Motor neuron (in vitro differentiated cells): ENCODE measurements at places on chromosomes 4 and X.

DNA sequence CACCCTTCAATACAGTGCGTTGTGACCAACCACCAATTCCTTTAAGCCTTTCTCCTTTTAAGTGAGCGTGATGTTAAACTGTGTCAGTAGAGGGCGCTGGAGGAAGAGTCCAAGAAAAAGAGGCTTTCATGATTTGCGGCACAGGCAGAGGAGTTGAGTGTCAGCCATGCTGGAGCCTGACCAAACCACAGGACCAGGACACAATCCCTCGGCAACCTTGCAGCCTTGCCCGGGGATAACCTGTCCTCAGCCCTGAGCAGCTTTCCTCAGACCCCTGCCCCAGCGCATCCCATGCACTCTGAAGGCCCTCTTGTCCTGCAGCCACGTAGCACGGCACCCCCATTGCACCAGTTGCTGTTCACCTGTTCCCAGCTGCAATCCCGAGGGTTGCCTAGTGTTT is 53.5 kb upstream of the SMIM31 start:
- ATAC-seq = no peak

DNA sequence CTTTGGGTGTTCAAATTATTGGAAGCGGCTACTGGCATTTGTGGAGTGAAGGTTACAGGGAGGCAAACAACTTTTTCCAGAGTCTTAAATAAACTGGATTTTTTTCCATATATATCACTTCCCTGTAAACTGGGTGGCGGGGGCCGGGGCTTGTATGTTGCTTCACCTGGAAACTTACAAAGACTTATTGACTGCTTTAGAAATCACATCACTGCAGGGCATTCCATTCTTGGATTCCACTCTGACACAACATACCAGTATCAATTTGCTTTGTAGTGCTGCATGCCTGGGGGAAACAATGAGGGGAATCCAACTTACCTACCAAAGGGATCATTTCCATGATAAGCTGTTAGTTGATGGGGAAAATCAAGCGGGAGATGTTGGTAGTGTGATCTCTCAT is 21.7 kb upstream of the FAM156A start:
- ATAC-seq = peak; percentile 9

DNA sequence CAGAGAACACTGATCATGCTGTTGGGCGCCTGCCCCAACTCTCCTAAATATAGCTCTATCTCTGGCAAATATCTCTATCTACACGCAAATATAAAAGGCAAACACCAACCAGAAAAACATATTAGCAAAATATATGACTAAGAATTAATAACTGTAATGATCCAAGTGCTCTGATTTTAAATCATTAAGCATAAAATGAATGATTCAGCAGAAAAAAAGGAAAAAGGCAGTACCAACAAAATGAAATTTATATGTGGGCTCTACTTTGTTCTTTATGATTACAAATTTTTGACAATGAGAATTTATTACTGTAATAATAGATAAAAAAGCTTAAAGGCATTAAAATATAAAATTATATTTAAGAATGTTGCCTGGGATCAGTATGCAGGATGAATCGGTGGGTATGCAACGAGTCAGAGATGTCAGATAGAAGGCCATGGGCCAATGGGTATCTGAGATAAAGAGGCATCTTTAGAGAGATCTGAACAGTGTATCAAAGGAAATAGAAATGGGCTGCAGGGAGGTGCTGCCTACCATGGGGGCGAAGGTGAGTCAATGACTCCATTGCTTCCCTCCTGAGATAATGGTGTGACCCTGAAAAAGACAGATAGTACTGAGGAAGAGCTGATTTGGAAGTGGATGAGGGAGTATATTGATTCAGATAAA is 234.8 kb downstream of the SCFD2 start:
- no peak for ATAC-seq

DNA sequence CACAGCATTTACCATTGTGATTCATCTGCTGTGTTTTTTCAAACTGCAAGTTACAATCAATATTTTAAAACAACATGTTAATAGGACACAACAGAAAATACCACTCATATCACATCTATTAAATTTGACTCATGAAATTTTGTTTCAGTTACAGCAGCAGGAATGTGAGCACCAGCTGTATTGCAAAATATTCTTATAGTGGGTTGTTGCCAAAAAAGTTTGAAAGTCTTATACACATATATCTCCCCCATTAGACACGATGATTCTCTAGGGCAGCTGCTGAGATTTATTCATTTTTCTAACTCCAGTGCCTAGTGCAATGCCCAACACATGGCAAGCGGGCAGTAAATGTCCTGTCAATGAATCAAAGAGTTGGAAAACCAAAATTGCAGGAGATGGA is 26.6 kb upstream of the NKX3-2 start:
- ATAC-seq = no peak

DNA sequence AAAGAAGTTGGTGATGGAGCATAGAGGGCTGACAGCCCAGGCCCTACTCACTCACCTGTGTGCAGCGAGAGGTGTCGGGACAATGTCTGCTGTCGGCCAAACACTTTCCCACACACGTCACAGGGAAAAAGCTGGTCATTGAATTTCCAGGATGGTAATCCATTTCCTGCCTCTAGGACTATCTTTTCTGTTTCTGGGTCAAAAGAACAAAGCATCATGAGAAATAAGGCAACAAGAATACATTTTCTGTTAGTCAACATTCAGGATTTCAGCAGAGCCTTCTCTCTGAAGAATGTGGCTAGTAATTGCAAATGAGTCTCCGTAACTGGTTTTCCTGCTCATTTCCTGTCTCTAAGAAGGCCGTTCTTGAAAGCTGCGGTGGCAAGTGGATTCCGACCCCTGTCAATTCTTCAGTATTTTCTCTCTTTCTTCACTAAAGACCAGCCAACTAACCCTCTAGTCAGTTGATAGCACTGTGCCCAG is 99.4 kb downstream of the C4orf51 start:
- ATAC-seq = no peak

DNA sequence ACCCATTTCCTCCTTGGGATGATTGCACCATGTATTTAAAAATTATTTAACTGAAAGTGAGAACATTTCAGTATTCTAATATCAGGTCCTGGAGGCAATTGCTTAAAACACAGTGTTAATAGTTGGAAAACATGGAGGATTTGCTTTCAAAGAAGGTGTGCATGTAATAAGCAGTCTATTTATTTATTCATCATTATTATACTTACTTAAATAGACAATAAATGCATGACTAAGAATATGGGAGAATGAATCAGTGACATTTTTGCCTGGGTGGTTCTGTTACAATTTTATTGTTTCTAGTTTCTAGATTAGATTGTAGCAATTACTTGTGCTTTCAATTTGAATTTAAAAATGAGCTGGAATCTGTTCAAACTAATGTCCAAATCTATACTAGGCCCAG is 145.5 kb downstream of the AREG start:
- ATAC-seq = no peak

- no peak for ATAC-seq
Observed at GRCh38 chr4:66235876-66236275, 565.6 kb upstream of the EPHA5 start.

DNA sequence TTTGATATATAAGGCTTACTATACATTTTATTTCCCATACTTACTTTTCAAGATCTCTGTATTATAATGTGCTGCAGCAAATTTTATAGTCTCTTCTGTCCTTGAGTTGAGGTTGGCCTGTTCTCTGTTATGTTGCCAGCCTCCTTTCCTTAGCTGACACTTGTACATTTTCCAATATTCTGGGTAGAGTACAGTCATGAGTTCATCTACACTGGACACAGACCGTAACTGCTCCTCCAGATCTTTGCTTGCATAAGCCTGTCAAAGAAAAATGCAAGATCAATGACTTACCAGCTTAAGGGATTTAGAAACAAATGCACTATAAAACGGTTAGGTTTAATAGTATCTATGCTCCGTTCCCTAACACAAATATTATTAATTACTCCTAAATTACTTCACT is 63.2 kb downstream of the VEGFC start:
- no peak for ATAC-seq

DNA sequence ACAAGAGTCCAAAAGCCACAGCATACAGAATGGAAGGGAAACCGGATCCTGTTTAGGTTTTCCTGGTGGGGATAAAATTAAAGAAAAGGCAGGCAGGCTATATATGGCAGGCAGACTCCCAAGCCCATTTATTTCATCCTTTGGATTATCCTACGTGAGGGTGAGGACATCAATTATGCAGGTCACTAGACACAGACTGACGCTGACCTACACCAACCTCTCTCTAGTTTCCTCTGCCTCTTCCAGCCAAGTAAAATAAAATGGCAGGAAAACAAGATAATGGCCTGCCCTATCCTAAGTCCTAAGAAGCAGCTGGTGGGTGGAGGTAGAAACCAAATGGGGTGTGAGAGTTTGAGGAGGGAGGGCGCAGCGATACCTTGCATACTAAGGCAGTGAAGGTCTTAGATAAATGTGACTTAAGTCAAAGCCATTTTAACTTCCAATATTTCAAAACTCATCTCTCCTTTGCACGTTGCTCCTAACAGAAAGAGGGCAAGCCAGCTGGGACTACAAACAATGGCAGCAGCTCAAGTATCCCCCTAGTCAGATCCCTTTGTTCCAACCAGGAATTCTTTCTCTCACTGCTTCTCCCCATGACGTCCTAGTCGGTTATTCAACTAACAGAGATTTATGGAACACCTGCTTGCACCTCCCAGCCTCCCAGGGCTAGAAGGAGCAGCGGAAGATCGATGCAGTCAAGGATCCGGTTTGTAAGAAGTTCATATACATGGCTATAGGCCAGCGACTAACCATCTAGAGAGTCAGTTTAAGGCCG is 72.8 kb downstream of the IRF2 start:
- ATAC-seq = no peak

GRCh38 chr4:54723220-54723619 is 65.5 kb downstream of the KIT start:
- ATAC-seq = no peak

GRCh38 chrX:118823263-118824172 is at the start of gene ZCCHC12:
Gene ZCCHC12, plus strand, starts transcription at chrX:118823824. Its CDS starts 1,421 bp downstream, at chrX:118825245.
- ATAC-seq = peak; percentile 98

DNA sequence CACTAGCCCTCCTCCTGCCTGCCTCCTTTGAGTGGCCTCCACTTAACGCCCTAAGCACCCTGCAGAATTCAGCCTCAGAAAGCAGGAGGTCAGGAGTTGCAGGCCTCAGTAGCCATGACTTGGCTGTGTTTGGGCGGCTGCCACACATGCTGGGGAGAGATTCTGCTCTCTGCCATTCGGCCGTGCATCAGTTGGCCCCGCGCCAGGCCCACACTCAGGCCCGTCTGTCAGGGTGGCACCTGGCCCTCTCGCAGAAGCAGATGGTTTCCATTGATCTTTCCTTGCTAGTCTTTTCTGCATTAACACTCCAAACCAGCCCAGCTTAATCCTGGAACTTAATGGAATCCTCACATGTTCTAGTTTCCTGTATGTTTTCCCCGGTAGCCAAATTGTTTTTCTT is 30.7 kb upstream of the ATP6AP2 start:
- ATAC-seq = no peak

DNA sequence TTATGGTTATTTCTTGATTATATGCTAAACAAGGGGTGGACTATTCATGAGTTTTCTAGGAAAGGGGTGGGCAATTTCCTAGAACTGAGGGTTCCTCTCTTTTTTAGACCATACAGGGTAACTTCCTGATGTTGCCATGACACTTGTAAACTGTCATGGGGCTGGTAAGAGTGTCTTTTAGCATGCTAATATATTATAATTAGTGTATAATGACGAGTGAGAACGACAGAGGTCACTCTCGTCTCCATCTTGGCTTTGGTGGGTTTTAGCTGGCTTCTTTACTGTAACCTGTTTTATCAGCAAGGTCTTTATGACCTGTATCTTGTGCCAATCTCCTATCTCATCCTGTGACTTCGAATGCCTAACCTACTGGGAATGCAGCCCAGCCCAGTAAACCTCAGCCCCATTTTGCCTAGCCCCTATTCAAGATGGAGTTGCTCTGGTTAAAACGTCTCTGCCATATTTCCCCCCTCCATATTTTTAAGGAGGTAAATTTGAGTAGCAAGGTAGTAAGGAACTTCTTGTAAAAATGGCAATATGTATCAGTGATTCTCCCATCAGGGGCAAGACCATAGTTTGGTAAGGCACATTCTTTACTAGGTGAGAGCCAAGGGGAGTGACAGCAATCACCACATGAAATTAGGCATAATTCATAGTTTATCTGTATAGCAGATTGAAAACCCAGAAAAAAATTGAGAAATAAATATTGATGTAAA is 2.6 kb downstream of the CXCL2 start:
- ATAC-seq = no peak

DNA sequence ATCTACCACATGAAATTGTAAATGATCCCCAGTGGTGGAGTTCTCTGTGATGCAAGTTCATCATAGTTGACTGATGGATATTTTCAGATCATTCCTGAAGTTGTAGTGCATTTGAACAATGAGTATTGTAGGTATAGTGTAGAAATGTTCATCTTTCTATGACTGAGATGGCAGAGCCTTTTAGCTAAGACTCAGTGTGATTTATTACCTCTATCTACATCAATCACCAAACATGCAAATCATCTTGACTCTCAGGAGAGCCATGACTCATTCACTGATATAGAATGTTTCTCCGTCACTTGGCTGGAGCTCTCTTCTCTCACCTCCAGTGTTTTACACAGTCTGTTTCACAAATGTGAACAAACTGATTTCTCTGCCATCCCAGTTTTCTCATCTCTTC is 392.6 kb downstream of the IL1RAPL1 start:
- ATAC-seq = peak; percentile 93

- ATAC-seq = no peak
Observed at GRCh38 chr4:52263607-52264006, 212.5 kb downstream of the SPATA18 start.

DNA sequence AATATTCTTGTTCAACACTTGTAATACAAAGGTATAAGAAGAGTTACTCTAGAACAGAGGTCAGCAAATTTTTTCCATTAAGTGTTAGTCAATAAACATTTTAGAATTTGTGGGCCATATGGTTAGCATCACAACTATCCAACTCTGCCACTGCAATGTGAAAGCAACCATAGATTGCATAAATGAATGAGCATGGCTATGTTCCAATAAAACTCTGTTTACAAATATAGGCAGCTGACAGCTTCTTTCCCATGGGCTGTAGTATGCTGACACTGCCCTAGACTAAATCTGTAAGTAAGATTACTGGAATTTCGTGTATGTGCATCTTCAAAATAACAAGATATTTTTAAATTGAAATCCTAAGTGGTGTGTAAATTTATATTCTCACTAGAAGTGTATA is 73.7 kb downstream of the GABRA2 start:
- ATAC-seq = peak; percentile 81

DNA sequence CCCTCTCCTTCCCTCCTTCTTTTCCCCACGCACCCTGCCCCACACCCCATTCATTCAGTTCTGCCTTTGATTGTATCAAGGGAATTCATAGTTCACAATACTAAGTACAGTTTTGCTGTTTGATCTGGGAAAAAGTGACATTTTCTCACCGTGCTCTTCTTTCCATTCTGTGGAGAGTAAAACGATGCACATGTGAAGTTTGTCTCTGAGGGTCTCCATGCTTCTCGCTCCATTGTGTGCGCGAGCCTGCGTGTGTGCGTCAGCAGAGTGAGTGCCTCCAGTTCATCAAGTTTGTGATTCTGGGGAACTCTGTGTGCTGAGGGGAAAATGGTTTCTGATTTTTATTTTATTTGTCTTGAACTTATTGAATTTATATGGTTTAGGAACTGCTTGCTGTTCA is 1.9 kb downstream of the STK26 start:
- ATAC-seq = no peak

GRCh38 chr4:114361249-114361648 is 237.4 kb upstream of the UGT8 start:
- ATAC-seq = no peak
